ENCODE measurements at places on chromosomes 11 and 22.

- no peak for DNase-seq
- no peak overlapping the region for H3K27ac ChIP-seq
- peaks cover 46% of the 10 kb centered on the region for H3K27me3 ChIP-seq
- no peaks in the 10 kb centered on the region for H3K36me3 ChIP-seq
- H3K4me1 ChIP-seq, result no peaks in the 10 kb centered on the region
- H3K4me3 ChIP-seq, result no peak overlapping the region
Observed at GRCh38 chr11:112514011-112514740, 253.5 kb upstream of the PLET1 start.

DNA sequence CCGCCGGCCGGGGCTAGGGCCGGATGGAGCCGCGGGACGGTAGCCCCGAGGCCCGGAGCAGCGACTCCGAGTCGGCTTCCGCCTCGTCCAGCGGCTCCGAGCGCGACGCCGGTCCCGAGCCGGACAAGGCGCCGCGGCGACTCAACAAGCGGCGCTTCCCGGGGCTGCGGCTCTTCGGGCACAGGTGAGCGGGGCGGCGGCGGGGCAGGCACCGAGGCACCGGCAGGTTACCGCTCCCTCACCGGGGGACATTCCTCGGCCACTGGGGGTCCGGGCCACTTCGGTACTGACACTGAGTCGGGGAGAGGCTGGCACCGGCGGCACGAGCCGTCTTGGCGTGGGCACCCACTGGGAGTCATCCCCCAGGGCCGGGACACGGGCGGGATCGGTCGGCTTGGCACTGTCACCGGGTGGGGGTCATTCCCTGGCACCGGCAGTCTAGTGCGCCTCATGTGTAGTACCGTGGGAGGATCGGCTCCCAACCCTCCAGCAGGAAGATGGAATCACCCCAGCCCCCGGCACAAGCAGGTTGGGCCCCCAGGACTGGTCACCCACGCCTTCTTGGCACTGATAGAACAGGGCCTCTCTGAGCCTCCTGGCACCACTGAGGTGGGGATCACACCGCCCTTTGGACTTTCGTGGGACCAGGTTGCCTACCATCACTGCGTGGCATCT lies 511 bp downstream of the DGKZ start:
- H3K36me3 ChIP-seq, result peaks cover 45% of the 10 kb centered on the region
- DNase-seq, result peak; percentile 15
- H3K4me1 ChIP-seq, result peaks cover 59% of the 10 kb centered on the region
- no peaks in the 10 kb centered on the region for H3K27me3 ChIP-seq

DNA sequence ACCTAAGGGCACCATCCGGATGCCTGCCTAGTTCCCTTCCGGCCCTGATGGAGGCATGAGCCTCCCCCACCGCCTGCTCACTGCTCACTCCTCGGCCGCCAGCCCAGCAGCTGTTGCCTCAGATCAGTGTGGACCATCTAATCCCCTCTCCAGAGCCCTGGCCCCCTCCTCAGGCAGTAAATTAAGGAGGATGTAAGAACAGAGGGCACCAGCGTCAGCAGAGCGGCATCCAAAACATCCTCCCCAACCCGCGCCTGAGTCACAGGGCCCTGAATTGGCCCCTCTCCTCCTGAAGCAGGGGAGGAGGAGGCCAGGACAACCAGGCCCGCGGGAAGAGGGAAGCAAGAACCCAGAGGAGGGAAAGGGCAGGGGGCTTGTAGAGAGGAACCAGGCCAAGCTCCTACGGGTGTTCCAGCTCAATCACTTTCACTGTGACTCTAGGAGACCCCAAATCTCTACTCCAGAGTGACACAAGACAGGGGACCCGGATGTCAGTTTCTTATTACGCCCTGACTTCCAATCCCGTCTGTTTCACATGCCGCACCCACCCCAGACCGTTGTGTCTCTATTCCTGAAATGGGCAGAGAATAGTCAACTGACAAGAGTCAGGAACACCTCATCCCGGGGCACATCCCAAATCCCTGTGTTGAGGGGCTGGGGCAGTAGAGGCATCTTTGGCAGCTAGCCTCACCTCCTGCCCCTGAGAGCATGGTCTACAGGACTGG lies 31.3 kb upstream of the MYOD1 start:
- no peak overlapping the region for H3K4me3 ChIP-seq
- H3K4me1 ChIP-seq, result no peaks in the 10 kb centered on the region
- no peak for DNase-seq
- H3K36me3 ChIP-seq, result no peaks in the 10 kb centered on the region
- H3K27ac ChIP-seq, result no peak overlapping the region
- H3K27me3 ChIP-seq, result peaks cover 34% of the 10 kb centered on the region

DNA sequence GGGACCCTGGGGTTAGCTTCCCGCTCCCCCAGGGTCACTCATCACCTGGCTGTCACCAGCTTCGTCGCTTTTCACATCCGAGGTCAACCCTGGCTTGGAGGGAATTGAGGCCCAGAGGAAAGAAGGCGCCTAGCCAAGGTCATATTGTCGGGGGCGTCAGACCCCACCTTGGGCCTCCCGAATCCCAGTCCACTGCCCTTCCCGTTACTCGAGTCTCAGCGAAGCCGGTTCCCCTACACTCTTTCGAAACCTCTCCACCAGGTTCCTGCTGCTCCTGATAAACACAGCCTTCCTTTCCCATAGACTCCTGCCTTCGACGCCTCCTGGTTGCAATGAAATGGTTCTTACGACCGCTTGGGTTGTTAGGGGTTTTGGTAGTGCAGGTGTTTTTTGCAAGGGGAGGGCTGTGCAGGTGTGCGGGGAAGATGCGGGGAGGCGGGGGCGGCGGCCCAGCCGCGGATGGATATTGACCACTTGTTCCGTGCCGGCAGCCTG lies 642 bp downstream of the NAA40 start:
- peaks cover 23% of the 10 kb centered on the region for H3K36me3 ChIP-seq
- no peak for DNase-seq
- peaks cover 20% of the 10 kb centered on the region for H3K4me1 ChIP-seq
- peak overlapping the region; percentile 86 for H3K4me3 ChIP-seq

DNA sequence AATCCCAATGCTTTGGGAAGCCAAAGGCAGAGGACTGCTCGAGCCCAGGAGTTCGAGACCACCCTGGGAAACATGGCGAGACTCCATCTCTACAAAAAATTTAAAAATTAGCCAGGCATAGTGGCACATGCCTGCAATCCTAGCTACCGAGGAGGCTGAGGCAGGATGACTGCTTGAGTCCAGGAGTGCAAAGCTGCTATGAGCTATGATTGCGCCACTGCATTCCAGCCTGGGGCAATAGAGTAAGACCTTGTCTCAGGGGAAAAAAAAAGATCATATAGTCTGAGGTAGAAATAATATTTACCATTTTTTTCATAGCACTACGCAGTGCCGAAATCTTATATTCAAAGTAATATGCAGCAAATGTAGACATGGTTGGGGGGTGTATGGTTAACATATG lies 47.8 kb downstream of the MRTFA start:
- no peak overlapping the region for H3K4me3 ChIP-seq
- H3K27me3 ChIP-seq, result no peaks in the 10 kb centered on the region
